ENCODE measurements at places on chromosomes 6 and 20.

GRCh38 chr6:9520417-9521151 lies 894.3 kb downstream of the TFAP2A start:
- no peak for DNase-seq

DNA sequence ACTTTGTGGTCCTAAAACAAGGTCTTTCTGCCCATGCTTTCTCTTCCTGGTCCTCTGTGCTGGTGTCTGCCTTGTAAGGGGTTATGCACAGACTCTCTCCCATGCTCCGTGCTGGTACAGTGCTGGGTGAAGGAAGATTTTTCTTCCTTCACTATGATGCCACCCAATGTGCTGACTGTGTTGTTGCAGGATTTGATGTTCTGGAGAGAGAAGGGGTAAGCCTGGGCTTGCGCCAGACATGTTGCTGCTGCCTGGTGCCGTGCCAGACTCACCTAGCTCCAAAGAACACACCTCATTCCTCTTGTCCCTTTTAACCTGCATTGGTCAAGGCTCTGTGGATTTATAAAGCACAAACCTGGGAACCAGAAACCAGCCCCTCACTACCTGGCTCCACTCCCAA lies 28.4 kb upstream of the ARMH2 start:
- no peak for DNase-seq

GRCh38 chr20:13800728-13801134 lies 15.9 kb downstream of the NDUFAF5 start:
- no peak for DNase-seq

DNA sequence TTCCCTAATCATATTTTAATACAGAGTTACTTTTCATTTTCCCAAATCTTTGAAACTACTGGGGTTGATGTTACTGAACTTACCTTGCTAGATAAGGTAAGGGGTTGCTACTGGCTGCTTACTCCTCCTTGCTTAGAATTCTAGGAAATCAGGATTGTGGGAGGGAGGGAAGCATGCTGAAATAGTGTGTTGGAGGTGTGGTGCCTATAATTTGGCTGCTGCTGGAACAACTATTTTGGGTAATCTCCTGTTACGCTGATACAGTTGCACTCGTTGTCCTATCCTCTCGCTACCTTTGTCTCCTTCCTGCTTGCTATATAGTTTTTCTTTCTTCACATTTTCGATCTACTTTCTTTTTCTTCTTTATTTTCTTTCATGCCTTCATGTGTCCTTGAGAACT lies 83.7 kb downstream of the BMP2 start:
- no peak for DNase-seq

DNA sequence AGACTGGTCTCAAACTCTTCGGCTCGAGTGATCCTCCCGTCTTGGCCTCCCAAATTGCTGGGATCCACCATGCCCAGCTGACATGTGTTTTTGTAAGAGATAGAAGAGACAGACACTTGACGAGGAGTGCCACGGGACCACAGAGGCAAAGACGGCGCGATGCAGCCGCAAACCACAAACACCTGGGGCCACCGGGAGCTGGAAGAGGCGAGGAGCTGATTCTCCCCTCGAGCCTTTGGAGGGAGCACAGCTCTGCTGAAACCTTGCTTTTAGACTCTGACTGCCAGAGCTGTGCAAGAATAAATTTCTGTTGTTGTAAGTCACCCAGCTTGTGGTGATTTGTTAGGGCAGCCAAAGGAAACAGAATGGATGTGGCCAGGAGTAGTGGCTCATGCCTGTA lies 46.9 kb downstream of the TFAP2C start:
- no peak for DNase-seq

GRCh38 chr6:105894556-105894955 lies 191.6 kb upstream of the PRDM1 start:
- DNase-seq = no peak
